ENCODE measurements at places on chromosomes 6 and 20. TPM values are rescaled to one million over a fixed set of nuclear protein-coding genes. Genes with fewer than 3 reads are reported as not detected.

- no peak for DNase-seq
Observed at GRCh38 chr20:48405909-48406308, 421.9 kb downstream of the PREX1 start.

The WFDC12 gene
- polyA plus RNA-seq = not detected

GRCh38 chr6:6002848-6003620 lies 3.7 kb downstream of the NRN1 start:
- no peak for DNase-seq

- no peak for DNase-seq
Observed at GRCh38 chr20:19115581-19115980, 96.9 kb upstream of the SLC24A3 start.

The KIAA1755 gene
- 4.7 TPM for polyA plus RNA-seq

The ERVFRD-1 gene
- not detected for polyA plus RNA-seq

The APCDD1L gene
- 18.3 TPM for polyA plus RNA-seq

DNA sequence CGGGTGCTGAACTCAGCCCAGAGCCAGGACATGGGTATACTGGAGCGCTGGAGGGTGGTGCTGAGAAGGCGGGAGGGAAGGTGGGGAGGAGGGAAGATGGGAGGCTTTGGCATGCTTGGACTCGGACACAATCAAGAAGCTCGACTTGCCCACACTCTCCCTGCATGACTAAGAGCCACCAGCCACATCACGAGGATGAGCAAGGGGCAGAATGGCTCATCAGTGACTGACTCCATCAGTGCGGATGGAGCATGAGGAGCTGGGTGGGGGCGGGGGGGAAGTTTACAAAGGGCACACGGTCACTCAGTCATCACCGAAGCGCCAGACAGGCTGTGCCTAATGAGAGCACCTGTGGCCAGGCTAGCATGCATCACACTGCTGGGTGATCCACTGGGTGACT lies 222.8 kb downstream of the KIF16B start:
- peak; percentile 50 for DNase-seq

The TRIM10 gene
- polyA plus RNA-seq = not detected

The MUC21 gene
- polyA plus RNA-seq = not detected

The CNBD2 gene
- polyA plus RNA-seq = 2.5 TPM

DNA sequence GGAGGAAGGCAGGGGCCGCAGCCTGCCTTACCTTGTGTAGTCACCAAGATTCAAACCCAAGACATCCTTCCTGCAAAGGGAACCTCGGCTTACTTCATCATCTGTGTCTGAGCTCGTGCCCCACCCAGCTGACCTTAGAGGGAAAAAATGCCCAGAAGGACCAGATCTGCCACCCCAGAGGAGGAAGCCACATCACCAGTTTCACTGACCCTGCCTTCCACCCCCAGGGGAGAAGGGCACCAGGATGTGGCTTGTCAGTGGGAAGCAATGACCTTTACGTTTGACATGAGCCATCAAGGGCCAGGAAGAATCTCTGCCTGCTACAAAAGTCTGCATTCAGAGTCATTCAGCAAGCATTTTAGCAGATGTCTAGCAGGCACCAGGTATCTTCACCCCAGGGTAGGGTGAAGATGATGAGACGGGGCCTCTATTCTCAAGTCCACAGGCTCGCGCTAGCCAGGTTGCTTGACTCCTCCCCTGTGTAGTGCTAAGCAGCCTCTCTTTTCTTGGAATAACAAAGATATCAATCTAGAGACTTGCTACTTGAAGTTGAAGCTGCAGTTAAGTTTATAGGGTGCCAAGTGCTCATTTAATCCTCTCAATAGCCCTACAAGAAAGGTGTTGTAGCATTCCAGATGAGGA lies 28.1 kb downstream of the HM13 start:
- DNase-seq = no peak

The TMEM151B gene
- not detected for polyA plus RNA-seq

DNA sequence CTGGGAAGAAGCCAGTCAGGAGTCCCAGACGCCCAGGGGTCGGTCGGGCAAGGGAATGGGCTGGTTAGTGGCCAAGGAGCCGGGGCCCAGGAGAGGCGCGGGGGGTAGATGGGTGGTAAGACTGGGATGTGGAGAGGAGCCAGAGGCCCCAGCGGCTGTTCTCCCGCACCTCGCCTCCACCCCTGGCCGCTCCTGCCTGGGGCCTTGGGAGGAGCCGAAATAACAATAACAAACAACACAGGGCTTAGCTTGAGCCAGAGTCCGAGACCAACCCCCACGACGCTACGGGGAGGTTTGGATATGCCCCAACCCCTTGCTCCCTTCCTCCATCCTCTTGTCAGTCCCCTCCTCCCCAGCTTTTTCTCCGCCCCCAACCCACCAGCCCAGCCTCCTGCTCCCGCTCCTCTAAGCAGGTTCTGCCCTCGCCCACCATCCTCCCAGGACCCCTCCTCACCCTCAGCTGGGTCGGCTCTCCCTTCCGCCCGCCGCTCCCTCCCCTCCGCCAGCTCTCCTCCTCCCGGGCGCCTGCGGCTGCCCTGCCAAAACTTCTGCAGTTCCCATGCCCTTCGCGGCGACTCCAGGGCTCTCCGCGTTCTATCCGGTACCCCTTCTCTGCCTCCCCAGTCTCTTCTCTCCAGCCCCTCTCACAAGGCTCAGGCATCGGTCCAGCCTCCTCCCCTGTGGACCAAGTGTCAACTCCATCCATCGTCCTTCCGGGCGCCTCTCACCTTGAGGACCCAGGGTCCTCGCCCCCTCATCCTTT lies 1.1 kb downstream of the RNF39 start:
- no peak for DNase-seq

- no peak for DNase-seq
Observed at GRCh38 chr6:68186870-68187269, 448.2 kb upstream of the ADGRB3 start.

GRCh38 chr20:11697646-11698045 lies 220.0 kb upstream of the BTBD3 start:
- no peak for DNase-seq

The ZSCAN31 gene
- polyA plus RNA-seq = 1.4 TPM

DNA sequence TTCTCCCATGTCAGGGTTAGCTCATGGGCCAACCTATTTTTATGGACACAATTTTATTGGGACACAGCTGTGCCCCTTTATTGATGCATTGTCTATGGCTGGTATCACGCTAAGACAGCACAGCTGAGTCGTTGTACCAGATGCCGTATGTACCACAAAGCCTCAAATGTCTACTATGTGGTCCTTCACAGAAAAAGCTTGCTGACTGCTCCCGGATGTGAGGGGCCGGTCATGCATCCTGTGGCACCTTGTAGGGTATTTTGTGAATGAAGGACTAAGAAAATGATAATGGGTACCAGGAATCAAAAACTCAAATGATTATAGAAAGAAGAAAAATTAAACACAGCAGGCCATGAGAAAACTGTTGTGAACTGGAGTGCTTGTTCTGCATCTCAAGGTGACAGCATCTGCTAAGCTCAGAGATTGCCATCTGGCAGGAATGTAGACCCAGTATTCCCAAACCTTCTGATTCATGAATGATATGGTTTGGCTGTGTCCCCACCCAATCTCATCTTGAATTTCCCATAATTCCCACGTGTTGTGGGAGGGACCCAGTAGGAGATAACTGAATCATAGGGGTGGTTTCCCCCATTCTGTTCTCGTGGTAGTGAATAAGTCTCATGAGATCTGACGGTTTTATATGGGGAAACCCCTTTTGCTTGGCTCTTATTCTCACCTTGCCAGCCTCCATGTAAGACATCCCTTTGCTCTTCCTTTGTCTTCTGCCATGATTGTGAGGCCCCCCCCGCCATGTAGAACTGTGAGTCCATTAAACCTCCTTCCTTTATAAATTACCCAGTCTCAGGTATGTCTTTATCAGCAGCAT lies 248.5 kb downstream of the TSHZ2 start:
- DNase-seq = no peak

The ZC2HC1B gene
- polyA plus RNA-seq = not detected

DNA sequence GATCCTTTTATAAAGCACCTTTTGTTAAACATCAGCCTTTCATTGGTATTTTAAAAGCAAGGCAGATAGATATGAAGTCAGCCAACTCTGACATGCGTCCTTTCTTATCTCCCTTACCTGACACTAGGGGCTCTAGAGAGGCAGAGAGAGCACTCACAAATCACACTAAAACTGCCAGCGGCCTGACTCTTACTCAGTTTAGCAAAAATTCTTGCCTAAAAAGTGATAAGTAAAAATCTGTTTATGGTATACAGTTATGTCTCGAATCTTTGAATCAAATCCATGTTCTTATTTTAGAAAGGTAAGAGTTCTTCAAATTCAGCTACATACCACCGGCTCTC lies 10.4 kb upstream of the TDRD6 start:
- DNase-seq = no peak

- DNase-seq = peak; percentile 78
Observed at GRCh38 chr6:159450815-159451465, 242.1 kb downstream of the SOD2 start.

DNA sequence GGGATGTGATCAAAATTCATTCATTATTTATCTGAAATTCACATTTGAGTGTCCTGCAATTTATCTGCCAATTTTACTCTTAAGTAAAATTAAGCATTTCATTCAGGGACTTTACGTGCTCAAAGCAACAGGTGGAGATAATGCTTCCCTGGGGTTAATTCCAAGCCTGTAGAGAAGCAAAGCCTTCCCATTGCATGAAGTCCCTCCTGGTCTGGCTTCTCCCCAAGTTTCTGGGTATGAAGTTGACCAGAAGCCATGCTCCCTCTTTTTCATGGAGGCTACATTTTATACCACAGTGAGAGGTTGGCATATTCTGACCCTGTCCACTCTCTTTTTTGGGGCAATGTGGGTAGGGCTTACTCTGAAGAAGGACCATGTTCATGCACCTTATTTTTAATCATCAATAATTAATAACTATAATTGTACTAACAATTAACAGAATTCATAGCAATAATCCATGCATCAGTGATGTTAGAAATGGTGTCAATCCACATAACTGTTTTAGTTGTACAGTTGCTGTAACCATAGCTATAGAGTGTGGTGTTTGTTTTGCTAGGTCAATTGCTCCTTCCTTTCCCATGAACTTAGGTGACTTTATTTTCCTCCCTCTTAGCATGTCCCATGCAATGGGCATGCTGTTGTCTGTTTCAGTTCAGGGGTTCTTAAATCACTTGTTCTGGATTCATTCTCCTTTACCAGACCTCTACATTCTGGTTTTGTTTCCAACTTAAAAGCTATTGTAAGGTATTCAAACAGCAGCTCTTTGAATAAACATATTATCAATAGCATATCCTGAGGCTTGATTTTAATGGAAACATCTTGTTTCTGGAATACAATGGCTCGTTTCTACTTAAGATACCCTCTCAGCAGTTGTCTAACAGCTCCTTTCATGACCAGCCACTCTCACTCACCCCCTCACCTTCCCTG lies 1.5 kb downstream of the LAMA4 start:
- DNase-seq = peak; percentile 36

DNA sequence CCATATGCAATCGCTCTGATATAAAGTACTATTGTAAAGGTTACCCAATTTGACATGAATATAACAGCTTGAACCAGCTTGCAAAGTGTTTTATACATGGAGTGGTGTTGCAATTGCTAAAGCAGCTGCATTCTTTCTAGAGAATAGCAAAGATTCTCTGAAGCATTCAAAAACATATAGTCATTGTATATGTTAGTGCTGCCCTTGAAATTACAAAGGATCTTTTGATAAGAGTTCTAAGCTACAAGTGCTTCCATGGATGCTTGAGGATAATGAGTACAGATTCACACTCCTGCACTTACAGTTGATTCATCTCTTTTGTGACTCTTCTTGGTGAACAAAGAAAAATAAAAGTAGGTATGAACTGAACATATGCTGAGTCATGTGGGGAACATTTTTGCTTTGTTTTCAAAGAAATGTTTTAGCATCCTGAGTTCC lies 175.7 kb downstream of the ALDH8A1 start:
- DNase-seq = peak; percentile 93
